ENCODE measurements at places on chromosomes 7 and 10.

DNA sequence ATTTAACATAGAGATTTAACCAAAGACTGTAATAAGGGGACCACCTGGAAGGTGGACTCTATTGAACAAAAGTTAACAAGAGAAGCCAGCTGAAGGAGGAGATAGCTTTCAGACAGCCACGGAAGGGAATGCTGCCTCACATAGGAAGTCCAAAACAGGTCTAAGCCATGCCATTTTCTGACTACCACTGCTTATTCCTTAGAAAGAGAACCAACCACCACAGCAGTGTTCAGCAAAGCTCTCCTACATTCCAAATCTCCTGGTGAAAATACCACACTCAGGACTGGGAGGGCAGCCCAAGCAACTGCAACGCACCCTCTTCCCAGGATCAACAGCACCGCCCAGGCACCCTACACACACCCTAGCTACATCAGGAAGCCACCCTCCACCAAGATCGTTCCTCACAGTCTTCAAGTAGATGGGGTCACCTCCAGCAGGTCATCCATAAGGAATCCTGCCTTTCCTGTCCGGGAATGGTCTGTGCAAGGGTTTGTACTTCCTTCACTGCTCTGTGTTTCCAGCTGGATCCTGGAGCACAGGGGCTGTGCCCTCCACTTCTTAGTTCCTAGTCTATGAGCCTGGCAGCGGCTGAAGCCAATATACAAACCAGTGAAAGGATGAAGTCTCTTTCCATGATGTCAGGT, 2.5 kb downstream of the KIAA1549 start:
- DNase-seq, result no peak

- DNase-seq, result no peak
Observed at GRCh38 chr10:69123306-69123746, 652 bp upstream of the VPS26A start.

GRCh38 chr10:49817845-49818244, 55.7 kb upstream of the OGDHL start:
- DNase-seq, result no peak

DNA sequence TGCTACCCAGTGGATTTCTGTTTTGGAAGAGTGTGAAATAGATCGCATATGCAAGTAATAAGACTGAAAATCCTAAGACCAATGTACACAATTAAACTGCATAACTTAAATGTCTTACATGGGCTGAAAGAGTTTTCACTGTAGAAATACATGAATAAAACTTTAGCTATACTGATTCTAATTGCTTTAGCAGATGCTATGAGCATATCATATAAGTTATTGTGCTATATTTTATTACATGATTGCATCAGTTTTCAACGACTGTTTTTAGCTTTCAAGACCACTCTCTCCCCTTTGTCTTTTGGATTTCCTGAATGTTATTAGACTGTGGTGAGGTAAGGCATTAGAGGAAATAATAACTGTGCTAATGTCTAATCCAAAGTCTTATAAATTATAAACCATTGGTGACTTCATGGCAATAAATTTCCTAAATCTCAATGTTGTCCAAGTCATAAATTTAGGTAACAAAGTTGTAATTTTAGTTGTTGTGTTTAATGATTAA, 124.5 kb downstream of the SEMA3A start:
- DNase-seq, result no peak

DNA sequence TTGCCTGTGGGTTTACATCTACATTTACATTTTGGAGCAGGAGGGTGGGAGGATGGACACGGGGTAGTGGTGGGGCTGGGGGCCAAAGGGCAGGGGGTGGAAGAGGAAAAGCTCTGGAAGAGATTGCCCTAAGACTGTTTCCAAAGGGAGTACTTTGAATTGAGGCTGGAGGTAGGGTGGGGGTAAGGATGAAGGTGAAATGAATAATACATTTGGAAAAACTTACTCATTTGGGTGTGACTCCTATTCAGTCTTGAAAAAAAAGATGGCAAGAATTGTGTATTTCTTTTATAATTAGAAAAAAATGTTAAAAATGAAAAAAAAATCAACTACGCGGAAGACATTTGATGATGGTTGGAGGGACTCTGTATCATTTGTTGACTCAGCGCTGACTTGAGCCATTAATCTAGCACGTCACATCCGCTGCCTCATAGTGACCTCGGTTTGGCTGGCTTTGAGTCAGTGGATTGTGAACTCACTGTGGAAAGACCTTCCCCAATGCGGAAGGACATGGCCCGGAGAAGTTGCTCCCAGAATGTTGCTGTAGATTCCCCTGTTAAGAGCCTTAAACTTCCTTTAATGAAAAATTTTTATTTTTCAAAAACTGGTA, 2.8 kb downstream of the FAM180A start:
- no peak for DNase-seq

DNA sequence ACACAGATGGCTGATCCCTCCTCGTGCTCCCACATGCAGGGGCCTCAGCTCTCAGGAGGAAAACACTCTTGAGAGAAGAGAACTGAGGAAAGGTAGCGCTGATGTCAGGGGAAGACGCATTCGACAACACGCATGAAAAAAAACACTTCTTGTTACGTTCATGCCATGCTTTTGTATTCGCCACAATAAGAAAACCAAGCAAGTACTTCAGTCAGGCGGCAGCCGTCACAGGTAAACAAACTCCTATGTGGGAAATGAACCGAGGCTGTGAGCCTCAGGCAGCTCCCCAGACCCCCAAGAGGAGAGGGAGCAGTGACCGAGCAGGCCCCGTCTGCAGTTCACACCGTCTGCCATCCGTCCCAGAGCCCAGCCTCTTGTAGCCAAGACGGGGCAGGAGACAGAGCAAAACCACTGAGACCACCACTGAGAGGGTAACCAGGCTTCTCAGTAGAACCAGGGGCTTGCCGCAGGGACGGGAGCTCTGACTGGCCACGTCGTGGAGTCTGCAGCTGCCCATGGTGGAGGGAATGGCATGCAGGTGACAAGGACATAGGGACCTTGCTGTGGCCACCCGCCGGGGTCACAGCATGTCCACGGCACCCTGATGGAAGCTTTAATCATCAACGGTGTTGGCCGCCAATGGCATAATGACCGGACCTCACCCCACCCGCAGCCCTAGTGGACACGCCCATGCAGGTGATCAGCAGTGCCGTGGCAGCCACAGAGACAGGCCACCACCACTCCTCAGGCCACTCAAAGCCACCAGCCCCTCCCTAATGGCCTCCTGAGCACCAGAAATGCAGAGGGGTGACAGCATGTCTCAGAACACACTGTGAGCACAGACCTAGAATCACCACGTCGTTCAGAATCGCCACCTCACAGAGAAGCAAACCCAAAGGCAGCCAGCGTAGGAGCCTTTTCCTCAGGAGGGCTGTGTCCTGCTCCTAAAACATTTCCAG, 304.3 kb downstream of the PTPRN2 start:
- peak; percentile 25 for DNase-seq

- no peak for DNase-seq
Observed at GRCh38 chr7:96982586-96982985, 22.8 kb upstream of the DLX6 start.

All from breast epithelium (tissue), 4 donors.